ENCODE measurements at places on chromosomes 1 and 21.
A peak's percentile ranks its signal among the peaks of the same experiment; 100 is the strongest.

- no peak for DNase-seq
Measured at GRCh38 chr21:36113647-36114428, 21.0 kb upstream of the CBR3 start.

DNA sequence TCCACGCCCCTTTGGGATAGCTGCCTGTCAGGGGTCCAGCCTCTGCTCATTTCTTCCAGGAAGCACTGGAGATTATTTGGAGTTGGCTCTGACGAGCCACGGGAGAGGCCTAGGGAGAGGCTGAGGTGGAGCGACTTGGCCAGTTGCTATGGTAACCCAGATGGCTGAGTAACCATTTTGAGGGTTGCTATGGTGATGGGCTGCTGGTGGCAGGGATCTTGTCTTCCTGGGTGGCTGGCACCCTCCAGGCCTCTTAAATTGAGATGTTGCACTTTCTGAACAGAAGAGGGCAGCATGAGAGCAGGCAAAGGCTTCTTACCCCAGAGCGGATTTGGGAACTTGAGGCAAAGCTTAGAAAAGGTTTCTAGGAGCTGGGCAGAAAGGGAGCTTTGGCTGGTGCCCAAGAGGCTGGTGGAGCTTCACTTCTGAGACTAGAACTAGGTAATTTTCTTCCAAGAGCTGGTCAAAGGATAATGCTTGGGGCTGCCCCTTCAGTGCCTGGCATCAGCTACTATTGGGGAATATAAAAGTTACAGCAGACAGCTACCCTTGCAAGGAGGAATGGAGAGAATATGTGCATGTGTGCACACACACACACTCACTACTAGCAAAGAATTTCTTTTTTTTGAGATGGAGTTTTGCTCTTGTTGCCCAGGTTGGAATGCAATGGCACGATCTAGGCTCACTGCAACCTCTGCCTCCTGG, 72.5 kb downstream of the NDUFS5 start:
- peak; percentile 61 for DNase-seq

DNA sequence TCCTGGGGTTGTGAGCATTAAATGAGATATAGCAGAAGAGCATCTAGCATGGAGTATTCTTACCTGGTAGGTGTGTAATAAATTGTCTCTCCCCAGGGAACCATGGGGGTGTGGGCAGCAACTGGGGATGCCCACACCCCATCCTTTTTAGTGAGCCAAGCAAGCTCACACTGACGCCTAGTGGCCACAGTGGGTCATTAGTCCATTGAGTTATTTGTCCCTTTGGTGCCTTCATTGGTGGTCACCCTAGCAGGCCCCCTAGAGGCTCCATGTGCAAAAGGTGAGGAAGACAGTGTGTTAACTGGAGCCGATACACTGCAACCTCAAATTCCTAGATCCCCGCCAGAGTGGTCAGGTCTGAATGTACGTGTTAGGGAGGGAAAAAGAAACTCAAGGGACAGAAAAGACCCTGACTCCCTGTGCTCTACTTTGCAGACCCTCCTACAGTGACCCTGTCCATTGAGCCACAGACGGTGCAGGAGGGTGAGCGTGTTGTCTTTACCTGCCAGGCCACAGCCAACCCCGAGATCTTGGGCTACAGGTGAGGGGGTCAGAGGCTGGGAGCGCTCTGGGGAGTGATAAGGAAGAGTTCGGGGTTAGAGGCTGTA, 93.3 kb upstream of the CD1D start:
- peak; percentile 41 for DNase-seq

- no peak for DNase-seq
Measured at GRCh38 chr1:21052034-21052433, 124.7 kb downstream of the EIF4G3 start.

DNA sequence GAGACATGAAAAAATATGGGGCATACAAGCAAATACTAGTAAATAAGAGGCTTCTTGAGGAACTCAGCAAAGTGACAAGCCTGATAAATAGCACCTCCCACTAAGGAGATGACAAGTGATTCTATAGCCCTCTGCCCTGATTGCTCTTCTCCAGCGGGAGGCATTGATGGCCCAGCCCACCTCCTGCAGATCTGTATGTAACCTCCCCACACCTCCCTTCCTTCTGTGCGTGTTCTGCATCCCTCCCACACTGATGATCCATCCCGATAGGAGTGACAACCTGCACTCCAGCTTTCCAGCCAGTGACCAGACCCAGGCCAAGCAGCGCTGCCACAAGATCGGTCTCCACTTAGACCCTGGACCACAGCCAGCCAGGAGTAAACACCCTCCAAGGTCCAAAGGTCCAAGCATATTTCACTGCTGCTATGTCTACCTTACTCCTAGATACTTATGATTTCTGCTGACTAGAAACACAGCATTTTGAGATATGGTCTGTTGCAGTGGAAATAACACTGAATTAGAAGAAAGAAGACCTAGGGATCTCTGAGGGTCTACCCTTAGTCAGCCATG, 176.1 kb downstream of the BRINP2 start:
- DNase-seq, result no peak

DNA sequence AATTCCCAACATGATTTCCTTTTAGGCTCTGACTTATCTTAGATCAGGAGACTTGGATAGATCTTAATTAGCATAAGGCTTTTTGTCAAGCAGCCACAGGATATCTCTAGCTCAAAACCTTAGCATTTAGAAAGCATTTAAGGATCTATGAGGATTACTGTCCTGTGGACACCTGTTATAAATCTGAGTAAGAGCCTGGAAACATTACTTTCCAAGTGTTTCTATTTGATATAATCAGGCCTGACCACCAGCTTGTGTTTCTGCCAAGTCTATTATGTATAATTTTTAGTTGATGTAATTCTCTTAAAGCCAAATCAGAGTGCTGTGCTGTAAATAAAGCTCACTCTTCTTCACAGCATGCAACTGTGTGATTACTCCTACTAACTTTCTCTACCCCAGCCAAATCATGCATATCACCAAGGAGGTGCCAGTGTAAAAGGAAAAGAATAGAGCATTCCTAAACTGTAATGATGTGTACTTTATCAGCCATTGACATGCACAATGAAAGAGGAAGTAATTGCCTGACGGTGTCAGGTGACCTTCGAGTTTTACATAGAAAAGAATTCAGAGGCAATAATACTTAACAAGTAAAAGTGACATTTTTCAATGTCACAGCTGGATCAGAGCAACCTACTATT, 309.9 kb upstream of the PRMT6 start:
- DNase-seq, result no peak
